ENCODE measurements at places on chromosomes 11 and 22. TPM values are rescaled to one million over a fixed set of nuclear protein-coding genes. Genes with fewer than 3 reads are reported as not detected.

The ARCN1 gene
- total RNA-seq, result 147 TPM

The LYVE1 gene
- 0.34 TPM for total RNA-seq

The TREH gene
- total RNA-seq, result 0.15 TPM

The DYNC2H1 gene
- total RNA-seq, result 1.5 TPM

The MYEOV gene
- total RNA-seq, result 135 TPM

The PDGFD gene
- 0.34 TPM for total RNA-seq

The PEX26 gene
- 26.4 TPM for total RNA-seq

The PTPRCAP gene
- total RNA-seq, result 1.4 TPM

The TUBA8 gene
- 2.3 TPM for total RNA-seq

The AIFM3 gene
- total RNA-seq, result 9.7 TPM

The SCGB1A1 gene
- total RNA-seq, result 2.0 TPM

The ABCG4 gene
- 1.9 TPM for total RNA-seq

The GUCY1A2 gene
- total RNA-seq, result 0.10 TPM

The LMNTD2 gene
- 9.5 TPM for total RNA-seq

The CCDC73 gene
- not detected for total RNA-seq

The C11orf86 gene
- total RNA-seq, result 0.25 TPM

The MMP3 gene
- total RNA-seq, result not detected

The CDKN1C gene
- 24.0 TPM for total RNA-seq

The KCNJ1 gene
- total RNA-seq, result 0.15 TPM

The OR10D3 gene
- total RNA-seq, result not detected

The CYB5R2 gene
- 14.4 TPM for total RNA-seq

The ABTB2 gene
- total RNA-seq, result 6.8 TPM

The POU2F3 gene
- 0.15 TPM for total RNA-seq

The ANKRD13D gene
- total RNA-seq, result 61.1 TPM

The DNAJB13 gene
- total RNA-seq, result 0.22 TPM

The TYR gene
- total RNA-seq, result not detected

The TRIM51 gene
- not detected for total RNA-seq

All from HCT116 (cell line).